ENCODE measurements at places on chromosomes 6 and 20.

DNA sequence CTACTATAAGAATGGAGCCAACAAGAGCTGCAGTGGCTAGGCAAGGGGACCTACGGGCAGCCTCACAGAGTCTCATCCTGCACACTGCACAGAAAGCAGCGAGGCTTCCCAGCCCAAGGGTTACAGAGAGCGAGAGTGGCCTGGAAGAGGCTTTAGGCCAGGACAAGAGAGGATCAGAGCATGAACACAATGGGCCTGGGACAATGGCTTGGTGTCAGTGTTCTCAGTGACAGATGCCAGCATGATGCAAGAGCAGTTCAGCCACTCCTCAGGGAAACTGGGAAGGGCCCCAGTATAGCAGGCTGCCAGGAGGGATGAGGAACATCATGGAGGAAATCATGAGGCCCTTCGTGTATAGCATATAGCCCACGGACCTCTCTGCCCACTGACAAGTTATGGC, 108.0 kb downstream of the NUS1 start:
- no peak for DNase-seq

GRCh38 chr6:63023726-63024125, 187.5 kb upstream of the FKBP1C start:
- DNase-seq = no peak

GRCh38 chr6:82506526-82506925, 142.9 kb downstream of the TPBG start:
- DNase-seq = no peak

- no peak for DNase-seq
These were observed 938.6 kb downstream of the C6orf118 start for GRCh38 chr6:164370773-164371172.

GRCh38 chr6:118511930-118512715, 36.0 kb upstream of the PLN start:
- no peak for DNase-seq

GRCh38 chr6:87847135-87847829, 145.2 kb upstream of the AKIRIN2 start:
- DNase-seq = no peak

- DNase-seq = no peak
These were observed 29.0 kb upstream of the DSN1 start for GRCh38 chr20:36802326-36803222.

DNA sequence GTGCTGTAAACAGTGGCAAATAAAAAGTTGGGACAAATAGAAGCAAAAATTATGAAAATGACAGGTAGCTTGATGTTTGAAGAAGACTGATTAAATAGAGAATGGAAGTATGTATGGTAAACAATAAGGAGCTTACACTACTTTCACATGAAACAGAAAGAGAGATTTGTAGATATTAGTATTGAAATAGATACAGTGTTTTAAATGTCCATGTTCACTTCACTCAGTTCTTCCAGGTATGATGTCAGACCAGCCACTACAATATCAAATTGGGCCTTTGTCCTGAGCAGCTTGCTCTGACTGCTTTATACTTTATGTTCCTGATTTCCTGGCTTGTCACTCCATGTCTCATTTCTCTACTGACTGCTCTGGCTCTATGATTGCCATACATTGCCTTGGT, 107.5 kb downstream of the CENPW start:
- DNase-seq = no peak

- no peak for DNase-seq
These were observed 160.1 kb downstream of the SMOC2 start for GRCh38 chr6:168601111-168601510.

DNA sequence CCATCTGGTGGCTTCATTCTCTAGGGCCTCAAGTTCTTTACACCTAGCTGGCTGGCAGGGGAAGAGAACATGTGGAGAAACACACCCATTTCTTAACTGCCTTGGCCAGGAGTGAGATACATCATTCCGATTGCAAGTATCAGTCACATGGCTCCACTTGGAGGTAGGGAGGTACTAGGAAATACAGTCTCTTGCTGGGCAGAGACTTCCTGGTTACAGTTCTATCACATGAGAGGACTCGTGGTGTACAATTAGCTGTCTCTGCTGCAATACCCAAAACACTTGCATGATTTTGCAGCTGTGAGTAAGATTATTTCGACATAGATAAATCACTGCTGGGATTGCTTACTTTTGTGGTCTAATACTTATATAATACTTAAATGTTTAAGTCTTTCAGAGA, 51.1 kb downstream of the GTF2H5 start:
- no peak for DNase-seq

GRCh38 chr6:105359419-105360370, 43.2 kb downstream of the PREP start:
- DNase-seq = no peak

DNA sequence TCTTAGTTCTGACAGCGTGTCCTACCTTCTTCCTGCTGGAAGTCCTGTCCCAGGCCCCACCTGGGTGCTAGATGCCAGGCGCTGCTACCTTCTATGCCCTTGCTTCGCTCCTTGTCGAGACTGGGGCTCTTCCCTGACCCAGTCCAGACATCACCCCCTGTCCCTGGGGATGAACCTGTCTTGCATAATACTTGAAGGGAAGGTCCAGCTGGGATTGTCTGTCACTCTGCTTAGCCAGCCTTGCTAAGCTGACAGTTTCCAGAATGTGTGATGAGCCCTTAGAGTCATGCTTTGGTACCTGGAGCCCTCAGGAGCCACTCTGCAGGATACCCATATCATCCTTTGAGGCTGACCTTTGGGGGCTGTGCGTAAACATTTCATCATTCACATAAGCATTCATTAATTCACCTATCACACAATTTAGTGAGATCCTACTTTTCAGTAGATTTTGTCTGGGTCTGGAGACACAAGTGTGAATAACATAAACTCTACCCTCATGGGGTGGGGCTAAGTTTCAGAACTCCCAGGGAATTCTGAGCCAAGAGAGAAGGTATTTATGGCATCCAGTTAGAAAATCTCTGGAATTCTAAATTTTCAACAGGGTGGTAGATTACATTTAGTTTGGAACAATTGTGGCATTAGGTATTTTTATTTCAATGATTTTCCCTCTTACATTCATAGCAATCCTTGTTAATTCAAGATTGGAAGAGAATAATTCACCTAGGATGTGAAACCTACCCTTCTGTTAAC, 151.1 kb upstream of the HDAC2 start:
- DNase-seq = no peak

- DNase-seq = no peak
These were observed 39.2 kb upstream of the B3GAT2 start for GRCh38 chr6:70996106-70996505.

- no peak for DNase-seq
These were observed 26.8 kb upstream of the DDR1 start for GRCh38 chr6:30857549-30857948.

DNA sequence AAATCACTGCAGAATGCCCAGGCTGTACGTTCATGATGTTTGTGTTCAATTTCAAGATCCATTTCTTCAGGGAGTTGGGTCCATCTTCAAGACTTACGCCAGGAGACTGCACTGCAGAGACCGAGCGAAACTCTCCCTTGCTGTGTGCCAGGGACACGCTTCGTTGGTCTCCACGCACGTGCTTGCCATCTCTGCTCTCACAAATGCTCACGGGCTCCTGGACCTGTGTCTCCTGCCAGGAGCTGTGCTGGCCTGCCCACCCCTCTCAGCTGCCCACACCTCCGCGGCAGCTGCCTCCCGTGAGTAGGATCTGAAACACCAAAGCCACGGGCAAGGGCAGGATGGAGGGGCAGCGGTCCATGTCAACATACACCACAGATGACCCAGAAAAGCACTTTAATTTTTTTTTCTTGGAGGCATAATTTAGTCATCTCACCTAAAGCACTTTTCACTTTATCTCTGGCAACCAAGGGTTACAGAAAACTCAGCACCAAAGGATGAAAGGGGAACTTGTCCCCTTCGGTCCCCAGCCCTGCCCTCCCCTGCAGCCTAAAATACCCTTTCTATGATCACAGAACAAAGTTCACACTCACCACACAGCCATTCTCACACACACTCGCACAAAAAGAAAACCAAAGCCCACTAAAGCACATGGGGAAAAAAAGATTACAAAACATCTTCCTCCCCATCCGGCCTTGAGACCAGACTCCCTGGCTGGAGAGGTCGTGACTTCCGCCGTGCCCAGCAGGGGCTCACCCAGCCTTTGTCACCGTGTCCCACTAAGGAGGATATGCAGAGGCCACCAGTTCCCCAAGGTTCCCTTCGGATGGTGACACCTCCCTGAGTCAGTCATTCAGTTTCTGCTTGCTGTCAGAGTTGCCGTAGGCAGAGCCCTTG, 137.9 kb downstream of the AGPAT4 start:
- no peak for DNase-seq

Data from stimulated activated CD8-positive, alpha-beta memory T cell treated with anti-CD3 and anti-CD28 coated beads, Interleukin-7, amount 100 ng/mL, for 24 hours (primary cell).